ENCODE measurements at places on chromosomes 2 and 18.

- DNase-seq, result no peak
Measured at GRCh38 chr2:209845666-209846065, 74.0 kb downstream of the UNC80 start.

DNA sequence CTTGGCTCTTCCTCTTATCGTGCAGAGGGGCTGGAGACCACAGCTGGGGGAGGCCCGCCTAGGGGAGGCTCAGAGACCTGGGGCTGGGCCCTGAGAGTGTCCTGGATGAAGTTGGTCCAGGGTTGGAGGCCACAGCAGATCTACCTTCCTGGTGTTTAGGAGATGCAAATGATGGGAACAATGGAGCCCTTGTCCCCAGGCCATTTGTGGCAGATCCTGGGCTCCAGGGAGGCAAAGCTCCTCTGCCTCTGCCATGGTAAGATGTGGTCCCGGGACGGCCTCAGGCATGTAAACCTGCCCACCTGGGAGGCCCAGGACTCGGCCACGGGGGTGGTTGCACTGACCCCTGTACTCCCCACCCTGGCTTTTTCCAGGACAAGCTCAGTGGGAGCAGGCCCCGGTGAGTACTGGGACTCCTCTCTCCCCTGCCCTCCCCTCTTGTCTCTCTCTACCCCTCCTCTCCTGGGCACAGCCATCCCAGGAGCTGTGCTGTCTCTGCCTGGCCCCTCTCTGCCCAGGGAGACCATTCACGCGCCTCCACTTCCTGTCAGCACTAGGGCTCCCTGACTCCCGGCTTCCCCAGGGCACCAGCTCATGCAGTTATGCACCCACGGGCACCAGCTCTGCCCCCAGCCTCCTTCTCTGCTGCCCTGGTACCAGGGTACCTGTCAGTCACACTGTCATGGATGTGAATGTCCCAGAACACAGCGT is 10.9 kb downstream of the SH2D6 start:
- DNase-seq, result no peak

- peak; percentile 90 for DNase-seq
Measured at GRCh38 chr2:88627856-88628570, 749 bp upstream of the EIF2AK3 start.

- no peak for DNase-seq
Measured at GRCh38 chr2:229370509-229370908, 99.4 kb upstream of the PID1 start.

- no peak for DNase-seq
Measured at GRCh38 chr2:9100080-9100876, 96.8 kb upstream of the MBOAT2 start.

- DNase-seq, result no peak
Measured at GRCh38 chr2:58710795-58711279, 469.7 kb upstream of the FANCL start.

DNA sequence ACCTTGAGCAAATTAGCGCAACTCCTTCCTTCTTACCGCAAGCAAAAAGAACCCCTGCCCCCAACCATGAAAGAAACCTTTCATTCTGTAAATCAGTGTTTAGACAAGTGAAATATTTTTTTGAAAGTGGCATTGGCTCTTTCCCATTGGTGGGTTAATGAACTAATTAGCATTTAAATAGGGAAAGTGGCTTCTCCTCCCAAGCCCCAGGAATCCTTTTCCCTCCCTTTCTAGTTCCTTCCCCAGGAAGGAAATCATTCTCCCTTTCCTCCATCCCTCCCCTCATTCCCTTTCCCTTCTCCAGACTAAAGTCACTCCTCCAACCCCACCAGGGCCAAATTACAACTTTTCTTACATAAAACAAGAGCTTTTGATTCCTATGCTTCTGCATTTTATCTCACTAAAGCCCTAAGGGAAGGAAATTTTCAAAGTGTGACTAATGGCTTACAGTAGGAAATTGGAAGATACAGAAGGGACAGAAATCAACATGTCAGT is 22.9 kb upstream of the TYMS start:
- no peak for DNase-seq

DNA sequence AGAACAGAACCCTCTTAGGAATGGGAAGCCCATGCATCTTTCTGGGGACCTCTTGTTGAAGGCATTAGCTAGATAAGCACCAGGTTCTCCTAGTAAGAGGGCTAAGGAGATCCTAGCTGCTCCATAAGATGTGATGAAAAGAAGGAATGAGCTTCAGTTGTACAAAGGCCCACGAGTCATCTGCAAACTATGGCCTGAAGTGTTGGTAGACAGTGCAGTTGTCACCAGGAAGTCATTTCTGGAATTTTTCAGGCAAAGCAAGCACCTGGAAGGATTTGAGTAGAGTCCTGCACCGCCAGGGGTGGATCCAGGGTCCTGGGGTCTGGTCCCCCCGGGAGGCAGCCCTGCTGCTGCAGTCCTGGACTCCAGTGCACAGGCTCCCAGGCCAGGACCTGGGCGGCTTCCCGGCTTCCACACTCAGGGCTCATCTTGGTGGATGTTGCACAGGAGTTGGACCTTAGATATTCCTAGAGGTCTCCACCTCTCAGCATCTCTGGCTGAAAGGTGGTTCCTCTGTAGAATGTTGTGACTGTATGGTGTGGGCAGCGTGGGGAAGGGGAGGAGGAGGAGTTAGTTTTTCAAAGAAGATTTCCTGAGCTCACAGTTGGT is 85.3 kb downstream of the LDLRAD4 start:
- DNase-seq, result no peak

- no peak for DNase-seq
Measured at GRCh38 chr2:8120506-8120860, 561.4 kb upstream of the ID2 start.

GRCh38 chr2:46488389-46488788 is 9.0 kb downstream of the TMEM247 start:
- DNase-seq, result no peak

GRCh38 chr2:200376513-200377354 is 70.2 kb downstream of the SPATS2L start:
- DNase-seq, result no peak

DNA sequence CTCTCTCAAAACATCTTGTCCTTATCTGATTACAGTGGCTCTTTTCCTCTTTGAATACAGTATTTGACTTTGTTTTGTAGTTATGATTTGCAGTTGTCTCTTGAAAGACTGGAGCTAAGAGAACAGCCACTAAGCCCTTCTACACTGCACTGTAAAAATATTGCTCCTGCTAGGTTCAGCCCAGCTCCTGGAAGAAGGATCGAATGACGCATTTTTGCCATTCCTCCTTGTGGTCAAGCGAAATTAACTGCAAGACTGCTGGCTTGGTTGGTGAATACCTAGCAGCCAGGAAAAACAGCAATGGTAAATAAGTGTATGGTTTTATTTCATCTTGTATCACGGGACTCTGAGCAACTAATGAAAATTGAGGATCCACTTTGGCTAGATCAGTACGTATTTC is 407.8 kb upstream of the CDH2 start:
- DNase-seq, result no peak

DNA sequence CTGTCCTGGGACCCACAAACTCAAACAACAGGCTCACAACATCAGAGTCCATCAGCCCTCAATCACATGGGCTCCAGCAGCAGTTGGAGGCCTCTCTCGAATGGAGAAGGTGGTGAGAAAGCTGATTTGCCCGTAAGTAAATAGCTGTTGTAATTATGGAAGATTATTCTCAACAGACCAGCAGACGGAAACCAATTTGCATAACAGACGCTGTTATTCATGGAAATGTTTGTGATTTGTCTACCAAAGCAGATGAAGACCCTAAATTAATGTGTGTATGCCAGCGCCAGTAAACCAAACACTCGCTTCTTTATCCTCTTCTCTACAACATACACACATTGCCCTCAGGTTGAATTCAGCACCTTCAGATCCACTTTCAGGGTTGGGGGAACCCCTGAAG is 23.4 kb upstream of the GALNT14 start:
- no peak for DNase-seq

GRCh38 chr2:204657024-204657423 is 111.7 kb downstream of the PARD3B start:
- no peak for DNase-seq

DNA sequence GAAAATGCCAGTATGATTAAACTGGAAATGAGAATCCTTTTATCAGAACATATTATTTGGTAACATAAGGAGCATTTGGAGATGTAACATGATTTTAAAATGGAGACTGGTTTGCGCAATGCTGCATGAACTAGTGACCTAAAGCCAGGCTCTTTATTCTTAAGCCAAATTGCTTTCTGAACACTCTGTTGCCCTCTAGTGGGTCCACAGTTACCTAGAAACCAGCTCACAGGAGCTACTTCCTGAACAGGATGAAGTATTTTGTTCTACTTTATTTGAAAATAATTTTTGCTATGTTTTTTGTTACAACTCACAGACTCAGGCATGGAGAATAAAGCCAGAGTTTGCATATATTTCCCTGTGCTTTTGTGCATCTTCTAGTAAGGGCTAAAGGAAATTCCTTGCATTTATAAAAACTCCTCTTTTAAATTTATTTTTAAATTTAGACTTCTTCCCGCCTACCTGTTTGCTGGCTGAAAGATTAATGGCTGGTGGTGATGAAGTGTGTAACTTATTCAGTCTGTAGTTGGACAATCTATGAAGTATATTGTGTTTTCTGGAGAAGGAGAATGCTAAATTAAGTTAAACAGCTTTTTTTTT is 146.7 kb downstream of the PARD3B start:
- peak; percentile 48 for DNase-seq

DNA sequence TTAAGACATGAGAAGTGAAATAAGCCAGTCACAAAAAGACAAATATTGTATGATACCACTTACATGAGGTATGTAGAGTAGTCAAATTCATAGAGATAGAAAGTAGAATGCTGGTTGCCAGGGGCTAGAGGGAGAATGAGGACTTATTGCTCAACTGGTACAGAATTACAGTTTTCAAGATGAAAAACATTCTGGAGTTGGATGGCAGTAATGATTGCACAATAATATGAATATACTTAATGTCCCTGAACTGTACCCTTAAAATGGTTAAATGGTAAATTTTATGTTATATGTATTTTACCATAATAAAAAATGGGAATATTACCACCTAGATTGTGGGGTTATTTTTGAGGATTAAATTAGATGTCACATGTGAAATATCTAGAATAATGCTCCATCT is 341.2 kb downstream of the CLIP4 start:
- DNase-seq, result no peak

Measured in KG1 (cell line).